ENCODE measurements at places on chromosomes 6 and 20.

DNA sequence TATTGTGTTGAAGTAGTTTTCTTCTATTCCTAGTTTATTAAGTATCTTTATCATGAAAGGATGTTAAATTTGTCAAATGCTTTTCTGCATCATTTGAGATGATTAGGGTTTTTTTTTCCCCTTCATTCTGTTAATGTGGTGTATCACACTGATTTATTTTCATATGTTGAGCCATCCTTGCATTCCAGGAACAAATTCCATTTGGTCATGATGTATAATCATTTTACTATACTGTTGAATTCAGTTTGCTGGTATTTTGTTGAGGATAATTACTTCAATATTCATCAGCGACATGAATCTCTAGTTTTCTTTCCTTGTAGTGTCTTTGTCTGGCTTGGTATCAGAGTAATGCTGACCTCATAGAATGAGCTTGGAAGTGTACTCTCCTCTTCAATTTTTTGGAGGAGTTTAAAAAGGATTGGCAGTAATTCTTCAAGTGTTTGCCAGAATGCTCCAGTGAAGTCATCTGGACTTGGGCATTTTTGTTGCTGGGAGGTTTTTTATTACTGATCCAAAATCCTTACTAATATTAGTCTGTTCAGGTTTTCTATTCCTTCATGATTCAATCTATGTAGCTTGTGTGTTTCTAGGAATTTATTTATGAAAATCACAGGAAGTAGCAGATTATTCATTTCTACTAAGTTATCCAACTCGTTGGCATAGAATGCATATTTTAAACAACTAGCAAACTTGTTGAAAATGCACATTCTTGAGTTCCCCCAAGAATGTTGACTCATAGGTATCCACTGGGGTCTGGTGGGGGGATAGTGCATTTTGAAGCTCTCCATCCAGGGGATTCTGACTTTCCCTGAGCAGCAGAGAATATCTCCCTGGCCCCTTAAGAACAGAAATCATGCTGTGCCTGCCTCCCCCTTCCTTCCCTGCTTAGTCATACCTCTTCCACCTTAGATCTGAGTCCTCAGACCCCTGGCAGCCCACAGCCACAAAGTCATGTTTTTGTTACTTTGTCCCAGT, 187.1 kb downstream of the BMP7 start:
- DNase-seq, result no peak

GRCh38 chr20:24497851-24498250, 28.4 kb downstream of the SYNDIG1 start:
- DNase-seq, result no peak

DNA sequence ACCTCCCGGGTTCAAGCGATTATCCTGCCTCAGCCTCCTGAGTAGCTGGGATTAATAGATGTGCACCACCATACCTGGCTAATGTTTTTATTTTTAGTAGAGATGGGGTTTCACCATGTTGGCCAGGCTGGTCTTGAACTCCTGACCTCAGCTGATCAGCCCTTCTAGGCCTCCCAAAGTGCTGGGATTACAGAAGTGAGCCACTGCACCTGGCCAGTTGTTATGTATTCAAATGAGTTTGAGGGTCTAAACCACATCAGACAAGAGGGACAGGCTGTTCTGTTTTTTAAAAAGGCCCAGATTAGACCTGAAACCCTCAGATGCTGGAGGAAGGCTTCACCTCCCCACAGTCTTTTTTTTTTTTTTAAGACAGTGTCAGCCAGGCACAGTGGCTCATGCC, 4.1 kb upstream of the SPAG4 start:
- no peak for DNase-seq

- DNase-seq, result no peak
Measured at GRCh38 chr6:125959041-125959440, 2.5 kb downstream of the HINT3 start.

GRCh38 chr6:81031416-81031815, 721.1 kb downstream of the TENT5A start:
- no peak for DNase-seq

- no peak for DNase-seq
Measured at GRCh38 chr20:54067606-54068174, 2.7 kb downstream of the BCAS1 start.

GRCh38 chr6:83343121-83343520, 87.7 kb downstream of the ME1 start:
- no peak for DNase-seq

- no peak for DNase-seq
Measured at GRCh38 chr6:129845696-129846095, 15.4 kb downstream of the TMEM244 start.

- no peak for DNase-seq
Measured at GRCh38 chr20:22562620-22563019, 21.8 kb downstream of the FOXA2 start.

All from T-helper 22 cell (primary cell).